ENCODE measurements at places on chromosomes 5 and 9.

GRCh38 chr9:270657-271237 is 56.1 kb downstream of the DOCK8 start:
- no peak for DNase-seq

DNA sequence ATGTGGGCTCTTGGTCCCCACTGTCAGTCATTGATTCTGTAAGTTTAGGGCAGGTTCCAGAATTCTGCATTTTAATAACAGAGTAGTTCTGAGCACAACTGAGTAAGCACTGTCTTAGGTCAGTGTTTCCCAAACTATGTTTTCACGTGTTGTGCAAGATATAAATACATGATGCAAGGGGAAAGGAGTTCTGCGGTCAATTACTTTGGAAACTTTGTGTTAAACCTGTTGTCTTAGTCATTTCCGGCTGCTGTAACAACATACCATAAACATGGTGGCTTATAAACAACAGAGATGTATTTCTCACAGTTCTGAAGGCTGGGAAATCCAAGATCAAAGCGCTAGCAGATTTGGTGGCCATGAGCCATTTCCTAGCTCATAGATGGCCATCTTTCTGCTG is 69.8 kb downstream of the EQTN start:
- no peak for DNase-seq

- no peak for DNase-seq
Observed at GRCh38 chr5:76819851-76820525, 1.2 kb downstream of the F2RL1 start.

DNA sequence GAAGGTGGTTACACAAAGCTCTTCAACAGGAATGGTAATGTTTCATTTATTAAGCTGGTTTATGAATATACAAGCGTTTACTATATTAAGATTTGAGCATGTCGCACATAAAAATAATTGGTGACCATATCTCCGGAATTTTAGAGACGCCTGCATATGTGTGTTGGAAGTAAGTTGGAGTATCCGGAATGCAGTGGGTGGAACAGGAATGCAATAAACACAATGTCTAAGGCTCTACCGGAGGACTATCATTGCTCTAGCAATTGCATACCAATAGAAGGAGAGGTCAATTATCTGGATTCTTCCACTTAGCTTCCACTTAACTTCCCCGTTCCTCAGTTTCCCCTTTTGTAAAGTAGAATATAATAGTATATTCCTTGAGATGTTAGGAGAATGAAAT is 1.1 kb upstream of the CEP78 start:
- DNase-seq: no peak

DNA sequence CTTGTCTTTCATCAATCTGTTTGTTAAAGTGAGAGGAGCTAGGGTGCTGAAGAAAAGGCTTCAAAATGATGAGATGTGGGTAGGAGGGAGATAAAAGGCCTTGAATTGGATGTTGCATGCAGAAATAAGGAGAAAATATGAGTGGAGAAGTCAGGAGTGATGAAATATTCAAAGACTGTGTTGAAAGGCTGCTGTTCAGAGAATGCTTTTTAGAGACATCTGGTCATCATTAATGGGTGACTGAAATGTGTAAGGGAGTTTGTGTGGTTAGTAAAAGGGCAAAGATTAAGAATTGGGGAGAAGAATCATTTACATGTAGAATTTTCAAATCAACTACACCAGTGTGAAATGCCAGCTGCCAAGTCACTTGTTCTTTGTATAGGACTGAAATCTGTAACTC is 383.9 kb downstream of the MAT2B start:
- no peak for DNase-seq

DNA sequence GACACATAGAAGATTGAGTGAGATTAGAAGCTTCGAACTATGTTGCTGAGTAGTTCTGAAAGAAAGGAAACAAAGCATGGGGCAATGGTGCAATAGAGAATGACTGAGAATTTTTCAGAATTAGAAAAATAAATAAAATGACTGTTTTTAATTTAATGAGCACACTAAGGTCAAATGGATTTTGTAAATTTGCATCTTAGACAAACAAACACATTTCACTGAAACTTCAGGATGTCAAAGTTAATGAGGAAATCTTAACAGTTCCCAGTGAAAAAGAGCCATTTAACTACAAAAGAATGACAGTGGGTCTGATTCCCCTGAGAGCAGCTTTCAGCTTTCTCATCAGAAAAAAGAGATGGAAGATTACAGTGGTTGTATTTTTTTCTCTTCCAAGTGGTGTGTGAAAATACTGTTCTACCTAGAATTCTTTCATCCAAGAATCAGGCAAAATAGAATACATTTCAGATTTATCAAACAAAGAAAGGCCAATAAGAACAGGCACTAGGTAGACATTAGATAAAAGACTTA is 591.9 kb downstream of the SEMA5A start:
- no peak for DNase-seq

DNA sequence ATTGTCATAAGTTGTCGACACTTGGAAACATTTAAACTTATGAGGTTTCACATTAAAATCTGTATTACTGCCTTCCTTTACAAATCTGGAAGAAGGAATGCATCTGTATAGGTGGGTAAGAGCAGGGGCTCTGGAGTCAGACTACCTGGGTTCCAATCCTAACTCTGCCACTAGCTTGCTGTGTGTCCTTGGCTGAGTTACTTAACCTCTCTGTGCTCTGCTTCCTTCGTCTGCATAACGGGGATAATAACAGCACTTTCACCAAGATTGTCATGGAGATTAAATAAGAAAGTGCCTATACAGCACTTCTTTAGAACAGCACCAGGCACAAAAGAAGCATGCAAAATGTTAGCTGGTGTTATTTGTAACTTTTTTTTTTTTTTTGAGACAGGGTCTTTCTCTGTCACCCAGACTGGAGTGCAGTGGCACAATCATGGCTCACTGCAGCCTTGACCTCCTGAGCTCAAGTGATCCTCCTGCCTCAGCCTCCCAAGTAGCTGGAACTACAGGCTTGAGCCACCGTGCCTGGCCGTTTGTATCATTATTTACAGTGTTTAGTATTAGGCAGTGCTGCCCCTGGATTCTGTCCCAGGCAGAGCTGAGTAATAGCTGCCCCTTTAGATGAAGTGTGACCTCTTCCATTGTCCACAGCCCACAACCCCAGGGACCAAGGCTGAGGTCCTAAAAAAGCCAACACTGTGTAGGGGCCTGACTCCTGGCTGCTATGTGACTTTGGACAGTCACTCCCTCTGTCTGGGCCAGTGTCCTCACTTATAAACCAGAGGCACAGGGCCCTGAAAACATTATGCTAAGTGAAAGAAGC is 25.4 kb upstream of the TTLL11 start:
- no peak for DNase-seq

DNA sequence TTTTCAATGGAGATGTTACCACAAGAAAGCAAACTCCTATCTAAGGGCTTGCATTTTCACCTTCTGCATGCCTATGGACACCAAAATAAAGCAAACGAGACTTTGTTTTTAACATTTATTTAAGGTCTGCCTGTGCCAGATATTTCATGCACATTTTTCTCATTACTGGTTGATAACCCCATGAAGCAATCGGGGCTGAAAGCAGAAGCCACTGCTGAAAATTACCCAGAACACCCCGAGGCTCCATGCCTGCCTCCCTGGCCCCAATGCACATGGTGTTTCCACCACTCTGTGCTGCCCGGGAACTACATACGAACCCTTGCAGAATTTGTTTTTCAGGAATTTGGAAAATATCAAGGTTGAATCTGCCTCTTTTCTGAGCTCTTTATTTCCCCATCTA is 240.1 kb downstream of the NR2F1-AS1 start:
- no peak for DNase-seq

DNA sequence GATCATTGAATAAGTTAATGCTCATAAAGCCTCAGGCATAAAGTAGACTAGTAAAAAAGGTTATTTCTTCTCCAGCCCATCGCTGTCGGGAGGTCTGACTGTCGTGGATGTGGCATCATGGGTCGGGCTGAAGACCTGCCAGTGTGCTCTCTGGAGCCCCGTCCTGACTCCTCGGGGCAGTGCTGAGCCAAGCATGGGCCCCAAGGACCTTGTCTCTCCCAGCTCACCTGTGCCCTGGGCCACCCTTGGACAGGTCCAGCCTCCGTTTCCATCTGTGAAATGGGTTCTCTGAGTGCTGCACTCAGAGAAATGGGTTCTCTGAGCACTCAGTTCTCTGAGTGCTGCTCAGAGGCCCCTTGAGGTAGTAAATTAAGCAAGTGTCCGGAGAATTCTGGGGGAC is 269.0 kb downstream of the GADD45G start:
- DNase-seq: no peak

DNA sequence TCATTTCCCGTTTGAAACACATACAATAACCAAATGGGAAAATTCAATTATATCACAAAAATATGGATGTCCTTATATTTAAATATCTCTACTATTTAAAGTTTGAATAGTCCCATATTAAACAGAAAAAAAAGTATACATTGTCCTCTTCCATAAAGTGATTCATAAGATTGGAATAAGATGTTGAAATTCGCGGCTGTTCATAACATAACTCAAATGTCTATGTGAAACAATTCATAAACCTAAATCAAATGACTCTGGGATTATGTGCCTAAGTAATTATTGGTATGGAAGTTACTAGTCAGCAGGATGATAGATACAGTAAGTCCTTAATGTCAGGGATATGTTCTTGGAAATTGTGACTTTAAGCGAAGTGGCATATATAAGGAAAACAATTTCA is 3.9 kb upstream of the EFNA5 start:
- DNase-seq: no peak

- no peak for DNase-seq
Observed at GRCh38 chr9:138046641-138047301, 169.2 kb downstream of the CACNA1B start.

DNA sequence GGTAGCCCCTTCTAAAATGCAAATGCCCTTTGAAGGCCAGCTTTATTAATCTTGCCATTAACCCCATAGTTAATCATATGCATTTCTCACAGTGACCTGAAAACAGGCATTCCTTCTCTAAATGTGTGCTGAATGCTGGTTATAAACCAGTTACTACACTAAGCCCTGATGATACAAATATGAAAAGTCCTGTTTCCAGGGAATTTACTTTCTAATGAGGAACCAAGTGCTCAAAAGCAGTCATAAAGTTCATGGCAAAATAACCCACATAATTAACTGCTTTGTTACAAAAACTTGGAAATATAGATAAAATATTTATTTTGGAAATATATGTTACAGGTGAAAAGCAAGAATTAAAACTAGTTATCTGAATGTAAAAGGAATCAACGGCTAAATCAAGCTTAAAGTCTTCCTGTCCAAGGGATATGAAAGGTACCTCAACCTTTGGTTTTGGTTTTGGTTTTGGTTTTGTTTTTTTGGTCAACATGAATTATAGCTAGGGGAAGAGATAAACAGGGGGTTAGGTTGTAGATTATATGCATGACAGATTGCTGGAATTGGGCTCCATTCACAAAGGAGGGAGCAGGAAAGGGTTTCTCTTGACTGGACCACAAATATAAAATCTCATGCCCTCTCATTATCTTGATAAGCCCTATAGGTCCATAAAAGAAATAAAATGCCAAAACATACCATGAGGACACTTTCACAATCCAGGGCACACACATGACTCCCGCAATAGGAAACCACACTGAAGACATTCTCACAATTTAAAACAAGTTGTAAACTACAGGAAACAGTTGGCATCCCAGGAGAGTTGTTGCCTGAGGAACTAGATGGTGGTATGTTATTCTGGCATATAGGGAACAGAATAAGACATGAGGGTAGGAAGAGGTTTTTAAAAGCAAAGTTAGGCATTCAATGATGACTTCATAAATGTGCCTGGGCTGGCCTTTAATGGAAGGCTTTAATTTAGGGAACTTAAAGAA is 46.7 kb upstream of the MACIR start:
- DNase-seq: no peak

DNA sequence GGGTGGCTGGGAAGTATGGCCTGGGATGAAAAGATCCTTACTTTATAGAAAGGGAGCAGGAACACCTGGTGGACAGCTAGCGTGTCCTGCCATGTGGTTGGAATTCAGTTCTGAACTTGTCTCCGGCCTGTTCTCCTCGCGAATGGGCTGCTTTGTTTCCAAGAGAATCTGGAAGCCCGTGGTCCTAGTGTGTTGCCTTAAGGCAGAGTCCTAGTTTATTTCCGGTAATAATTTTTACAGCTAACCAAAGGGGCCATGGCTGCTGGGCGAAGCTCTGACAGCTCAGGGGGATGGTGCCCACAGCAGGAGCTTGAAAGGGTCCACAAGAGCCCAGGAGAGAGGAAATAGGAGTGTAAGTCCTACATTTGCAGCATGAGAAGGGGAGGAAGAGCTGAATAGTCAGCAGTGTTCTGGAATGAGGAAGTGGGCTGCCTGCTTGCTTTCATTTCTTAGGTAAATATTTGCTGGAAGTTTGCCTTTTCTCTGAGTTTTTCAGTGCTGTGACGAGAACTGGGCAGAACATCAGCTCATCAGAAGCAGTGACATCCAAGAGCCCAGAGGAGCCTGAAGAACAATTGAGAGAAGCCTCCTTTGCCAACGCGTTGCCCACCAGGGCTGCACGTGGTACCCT is 13.1 kb upstream of the IGFBPL1 start:
- no peak for DNase-seq

- DNase-seq: no peak
Observed at GRCh38 chr9:22216730-22217172, 207.6 kb upstream of the CDKN2B start.

GRCh38 chr5:60843386-60843935 is 608 bp downstream of the ELOVL7 start:
- DNase-seq: no peak

GRCh38 chr5:68749631-68750030 is 344.2 kb upstream of the SLC30A5 start:
- no peak for DNase-seq

DNA sequence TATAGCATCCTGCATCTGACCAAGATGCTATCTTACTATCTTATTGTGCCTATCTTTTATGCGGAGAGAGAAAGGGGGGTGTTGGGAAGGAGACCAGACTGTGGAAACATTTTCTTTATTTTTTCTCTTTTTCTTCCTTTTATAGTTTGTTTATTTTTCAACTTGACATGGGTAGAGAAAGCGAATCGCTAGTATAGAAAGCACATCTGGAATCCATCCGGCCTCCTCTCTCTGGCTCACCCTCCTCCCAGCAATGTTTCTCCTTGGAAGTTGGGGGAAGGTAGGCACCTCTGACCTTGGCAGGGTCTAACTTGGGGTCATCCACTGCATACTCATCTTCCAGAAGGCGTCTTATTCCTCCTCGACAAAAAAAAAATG is 3.9 kb downstream of the S1PR3 start:
- no peak for DNase-seq

DNA sequence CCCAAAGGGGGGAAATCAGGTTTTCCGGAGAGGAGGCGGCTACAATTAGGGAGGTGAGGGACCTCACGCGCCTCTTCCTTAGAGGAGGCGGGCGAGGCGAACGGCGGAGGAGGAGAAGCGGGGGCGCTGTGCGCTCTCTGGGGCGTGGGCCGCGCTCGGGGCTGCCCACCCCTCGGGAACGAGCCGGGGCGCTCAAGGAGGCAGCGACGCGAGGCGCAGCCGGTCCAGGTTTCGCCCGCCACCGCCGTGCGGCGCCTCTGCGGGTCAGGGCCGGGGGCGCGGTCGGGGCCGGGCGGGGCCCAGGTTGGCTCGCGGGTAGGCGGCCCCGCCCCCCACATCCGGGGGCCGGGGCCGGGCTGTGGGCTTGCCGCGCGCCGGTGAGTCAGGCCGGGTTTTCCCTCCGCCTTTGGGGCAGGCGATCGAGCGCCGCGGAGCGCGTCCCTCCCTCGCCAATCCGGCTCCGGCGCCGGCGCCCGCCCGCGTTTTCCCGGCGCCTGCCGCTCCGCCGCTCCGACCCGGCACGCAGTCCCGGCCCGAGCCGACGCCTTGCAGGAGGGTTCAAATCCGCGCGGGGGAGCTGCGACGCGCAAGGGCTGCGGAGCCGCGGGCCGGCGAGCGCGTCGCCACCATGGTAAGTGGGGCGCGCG is at the start of gene N4BP3:
Gene N4BP3 (plus strand): TSS at position 392 of the 647 bp plus-strand sequence. CDS start 6,052 bp downstream, outside the sequence.
- DNase-seq: peak; percentile 82

- no peak for DNase-seq
Observed at GRCh38 chr9:98256756-98257155, 1.3 kb upstream of the TBC1D2 start.

GRCh38 chr5:44770780-44771717 is 37.7 kb upstream of the MRPS30 start:
- DNase-seq: no peak
